ENCODE measurements at places on chromosomes 3 and 15.

- no peak for DNase-seq
Measured at GRCh38 chr15:30008156-30008555, 74.6 kb upstream of the GOLGA8J start.

DNA sequence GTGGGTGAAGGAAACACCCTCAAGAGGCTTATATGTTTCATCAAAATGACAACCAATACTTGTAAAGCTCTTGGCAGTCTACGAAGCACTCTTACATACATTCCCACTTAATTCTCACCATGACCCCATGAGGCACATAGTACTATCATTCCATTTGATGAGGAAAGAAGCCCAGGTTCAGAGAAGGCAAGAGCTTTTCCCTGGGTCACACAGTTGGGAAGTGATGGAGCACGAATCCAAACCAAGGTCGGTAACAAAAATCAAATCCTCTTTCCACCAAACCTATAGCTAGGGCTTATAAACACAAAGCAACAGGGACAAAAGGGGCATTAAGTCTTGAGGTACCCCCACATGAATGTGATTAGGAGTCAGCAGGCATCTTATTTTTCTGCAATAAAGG lies 187.1 kb downstream of the UACA start:
- no peak for DNase-seq

GRCh38 chr3:63967675-63968611 lies 55.4 kb downstream of the PSMD6 start:
- DNase-seq, result peak; percentile 78

DNA sequence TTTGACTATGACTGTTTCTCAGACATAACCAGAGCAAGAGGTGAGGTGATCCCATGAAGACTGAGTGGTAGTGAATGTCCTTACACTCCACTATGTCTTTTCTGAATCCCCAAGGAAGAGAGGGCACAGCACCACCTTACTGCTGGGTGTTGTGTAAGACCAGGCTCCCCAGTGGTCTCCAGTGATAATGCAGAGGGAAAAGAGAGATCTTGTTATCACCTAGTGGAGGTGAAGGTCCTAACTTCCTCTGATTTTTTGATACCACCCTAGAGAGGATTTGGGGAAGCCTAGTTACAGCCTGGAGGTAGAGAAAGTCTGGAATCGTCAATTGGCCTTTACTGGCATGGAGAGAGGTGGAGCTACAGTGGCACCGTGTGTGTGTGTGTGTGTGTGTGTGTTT lies 288.0 kb upstream of the BCHE start:
- DNase-seq, result no peak

- no peak for DNase-seq
Measured at GRCh38 chr3:43001094-43001553, 22.0 kb downstream of the GASK1A start.

DNA sequence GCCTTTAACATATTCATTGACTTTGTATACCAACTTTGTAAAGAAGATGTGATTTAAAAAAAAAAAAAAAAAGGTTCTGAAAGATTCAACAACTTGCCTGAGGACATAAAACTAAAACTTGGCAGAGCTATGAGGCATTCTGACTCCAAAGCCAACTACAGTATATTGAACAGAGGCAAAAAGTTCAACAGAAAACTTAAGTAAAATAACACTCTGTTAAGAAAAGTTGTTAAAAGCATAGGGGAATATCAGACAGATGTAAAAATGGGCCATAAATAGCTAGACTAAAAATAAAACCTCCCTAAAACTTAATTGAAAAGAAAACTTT lies 23.4 kb downstream of the GOLIM4 start:
- DNase-seq, result no peak

DNA sequence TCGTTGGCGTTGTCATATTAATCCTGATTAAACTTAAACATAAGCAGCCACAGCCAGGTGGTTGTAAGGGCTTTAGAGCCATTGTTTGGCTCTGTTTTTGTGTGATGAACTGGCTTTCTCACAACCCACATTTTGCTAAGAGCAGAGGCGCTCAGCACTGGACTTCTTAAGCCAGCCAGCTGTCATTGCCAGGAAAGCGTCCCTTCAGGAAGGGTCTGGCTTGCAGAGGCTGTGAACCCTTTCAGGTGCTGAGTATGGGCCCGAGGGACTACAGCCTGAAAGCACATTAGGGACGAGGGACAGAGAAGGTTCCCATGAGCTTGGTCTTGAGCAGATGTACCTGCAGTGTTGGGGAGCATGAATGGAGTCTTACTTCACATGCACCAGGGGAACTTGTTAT lies 112.3 kb downstream of the CHCHD6 start:
- no peak for DNase-seq

DNA sequence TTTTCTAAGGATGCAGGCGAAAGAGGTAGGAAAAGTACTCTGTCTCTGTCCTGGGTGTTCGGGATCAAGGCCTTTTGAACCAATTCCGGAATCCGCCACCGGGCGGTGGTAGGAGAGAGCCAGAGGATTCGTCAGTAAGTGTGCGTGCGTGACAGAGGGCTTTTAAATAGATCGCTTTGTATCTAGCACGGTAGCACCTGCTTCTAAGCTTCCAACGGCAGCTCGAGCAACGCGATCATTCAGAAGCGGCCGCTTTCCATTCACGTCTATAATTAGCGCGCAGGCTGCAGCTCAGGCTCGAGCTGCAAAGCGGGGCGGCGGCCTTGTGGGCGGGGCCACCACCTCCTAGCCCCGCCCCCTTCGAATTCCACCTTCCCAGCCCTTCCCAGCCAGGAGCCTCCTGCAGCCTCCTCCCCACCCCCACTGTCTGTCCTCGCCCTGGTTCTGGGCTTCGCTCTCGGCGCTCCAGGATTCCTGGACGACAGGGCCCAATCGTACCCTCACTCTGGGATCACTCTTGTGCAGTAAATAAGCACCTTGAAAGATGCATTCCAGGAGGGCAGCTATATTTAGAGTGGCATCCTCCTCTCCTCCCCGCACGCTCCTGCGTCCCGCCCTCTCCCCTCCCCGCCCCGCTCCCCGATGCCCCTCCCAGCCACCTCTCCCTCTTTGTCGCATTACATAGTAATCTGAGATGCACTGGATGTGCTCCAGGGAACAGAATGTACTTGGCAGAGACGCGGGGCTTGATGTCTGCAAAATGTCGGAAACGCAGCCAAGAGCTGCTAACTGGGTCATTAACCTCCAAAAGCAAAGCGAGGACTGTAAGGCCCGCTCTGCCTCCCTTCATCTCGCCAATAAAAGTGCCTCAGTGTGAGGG lies 224.1 kb upstream of the TPRG1 start:
- no peak for DNase-seq
